CD4-positive, CD25-positive, alpha-beta regulatory T cell (primary cell): ENCODE measurements at places on chromosomes 7 and 10. TPM values are rescaled to one million over a fixed set of nuclear protein-coding genes. Genes with fewer than 3 reads are reported as not detected.

DNA sequence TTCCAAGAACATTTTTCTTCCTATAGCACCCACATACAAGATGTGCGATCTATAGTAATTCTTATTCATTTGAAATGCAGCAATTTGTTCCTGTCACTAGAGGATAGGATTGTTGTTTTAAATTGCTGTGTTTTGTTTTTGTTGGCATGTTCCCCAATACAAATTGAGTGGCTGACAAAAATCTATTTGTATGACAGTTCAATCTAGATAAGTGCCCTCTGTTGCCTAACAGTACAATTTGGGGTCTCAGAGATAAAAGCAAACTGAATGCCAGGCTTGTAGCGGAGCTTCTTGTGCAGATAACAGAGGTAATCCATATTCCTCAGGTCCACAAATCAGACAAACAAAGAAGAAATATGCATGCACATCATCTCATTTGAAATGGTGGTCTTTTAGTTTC, 68.8 kb downstream of the VTI1A start:
- DNase-seq, result no peak

GRCh38 chr10:13396369-13396768, 48.3 kb upstream of the SEPHS1 start:
- no peak for DNase-seq

DNA sequence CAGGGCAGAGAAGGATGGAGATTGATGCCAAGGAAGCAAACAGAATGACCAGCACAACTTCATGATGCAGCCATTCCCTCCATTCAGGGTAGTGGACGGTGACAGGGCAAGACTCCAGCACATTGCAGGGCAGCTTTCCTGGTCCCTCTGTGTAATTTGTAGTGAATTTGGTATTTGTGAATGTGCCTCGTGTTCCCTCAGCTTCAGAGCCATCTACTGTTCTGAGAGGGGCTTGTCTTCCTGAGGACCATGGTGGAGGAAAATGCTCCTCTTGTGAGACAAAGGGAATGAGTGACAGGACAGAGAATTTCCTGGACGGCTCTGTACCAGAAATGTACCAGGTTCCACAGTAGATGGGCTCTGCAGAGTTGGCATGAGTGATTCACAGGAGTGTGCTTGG, 132.1 kb downstream of the ADRA2A start:
- DNase-seq, result no peak

DNA sequence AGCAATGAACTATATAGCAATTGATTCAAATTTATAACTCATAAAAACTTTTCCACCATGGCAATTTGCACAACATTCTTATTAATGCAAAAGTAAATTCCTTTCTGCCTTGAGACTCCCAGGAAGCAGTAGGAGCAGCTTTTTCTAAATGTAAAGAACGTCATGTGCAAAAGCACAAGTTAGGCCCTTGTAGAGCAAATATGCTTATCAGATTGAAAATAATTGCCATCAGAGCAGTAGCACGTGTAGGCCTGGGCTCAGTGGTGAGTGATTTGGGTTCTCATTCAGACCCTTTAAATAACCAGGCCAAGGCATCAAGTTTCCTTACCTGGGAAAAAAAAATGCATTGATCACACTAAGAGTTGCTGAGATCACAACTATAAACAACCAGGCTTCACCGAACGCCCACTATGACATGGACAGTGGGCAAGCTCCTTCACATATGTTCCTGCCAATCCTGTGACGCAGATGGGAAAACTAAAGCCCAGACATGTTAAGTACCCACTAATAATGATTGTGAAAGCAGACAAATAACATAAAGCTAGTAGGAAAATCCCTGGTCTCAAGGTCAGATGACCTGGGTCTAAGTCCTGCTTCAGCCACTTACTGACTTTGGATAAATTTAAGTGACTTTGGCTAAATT, 22.1 kb upstream of the SAR1A start:
- no peak for DNase-seq

- no peak for DNase-seq
These were observed 11.3 kb downstream of the PLCE1 start for GRCh38 chr10:94005050-94005449.

- no peak for DNase-seq
These were observed 69.1 kb upstream of the WAC start for GRCh38 chr10:28463676-28464395.

DNA sequence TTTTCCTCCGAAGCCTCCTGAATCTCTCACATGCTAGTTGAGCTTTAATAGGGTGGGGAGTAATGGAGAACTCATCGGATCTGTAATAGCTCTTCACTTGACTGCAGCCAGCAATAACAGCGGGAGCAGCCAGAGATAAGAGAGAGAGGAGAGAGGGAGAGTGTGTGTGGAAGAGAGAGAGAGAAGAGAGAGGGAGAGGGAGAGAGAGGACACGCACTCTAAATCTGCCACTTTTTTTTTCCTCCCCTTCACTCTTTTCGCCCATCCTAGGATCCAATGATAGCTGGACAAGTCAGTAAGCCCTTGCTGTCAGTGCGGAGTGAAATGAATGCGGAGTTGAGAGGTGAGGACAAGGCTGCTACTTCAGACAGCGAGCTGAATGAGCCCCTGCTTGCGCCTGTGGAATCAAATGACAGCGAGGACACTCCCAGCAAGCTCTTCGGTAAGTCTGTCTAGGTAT, 107.9 kb downstream of the POU6F2 start:
- no peak for DNase-seq

IL2RA gene
- total RNA-seq, result 220 TPM
